ENCODE measurements at places on chromosomes 4 and X. TPM values are rescaled to one million over a fixed set of nuclear protein-coding genes. Genes with fewer than 3 reads are reported as not detected.

The AFP gene
- total RNA-seq: not detected

The NXF3 gene
- not detected for total RNA-seq

- DNase-seq: no peak
- H3K36me3 ChIP-seq: no peaks in the 10 kb centered on the region
- no peaks in the 10 kb centered on the region for H3K27me3 ChIP-seq
- H3K4me1 ChIP-seq: peaks cover 8% of the 10 kb centered on the region
Observed at GRCh38 chr4:24763631-24764297, 31.6 kb upstream of the SOD3 start.

DNA sequence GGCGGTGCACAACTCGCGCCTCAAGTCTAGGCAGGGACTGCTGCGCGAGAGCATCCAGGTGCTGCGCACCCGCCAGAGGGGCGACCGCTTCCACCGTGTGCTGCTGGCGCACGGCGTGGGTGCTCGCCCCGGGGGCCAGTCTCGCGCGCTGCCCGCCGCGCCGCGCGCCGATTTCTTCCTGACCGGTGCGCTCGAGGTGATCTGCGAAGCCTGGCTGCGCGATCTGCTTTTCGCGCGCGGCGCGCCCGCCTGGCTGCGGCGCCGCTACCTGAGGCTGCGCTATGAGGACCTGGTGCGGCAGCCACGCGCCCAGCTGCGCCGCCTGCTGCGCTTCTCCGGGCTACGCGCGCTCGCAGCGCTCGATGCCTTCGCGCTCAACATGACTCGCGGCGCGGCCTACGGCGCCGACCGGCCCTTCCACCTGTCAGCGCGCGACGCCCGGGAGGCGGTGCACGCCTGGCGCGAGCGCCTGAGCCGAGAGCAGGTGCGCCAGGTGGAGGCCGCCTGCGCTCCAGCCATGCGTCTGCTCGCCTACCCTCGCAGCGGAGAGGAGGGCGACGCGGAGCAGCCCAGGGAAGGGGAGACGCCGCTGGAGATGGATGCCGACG lies 1.3 kb downstream of the CHST7 start:
- peak overlapping the region; percentile 45 for H3K4me3 ChIP-seq
- peaks cover 16% of the 10 kb centered on the region for H3K4me1 ChIP-seq
- no peak overlapping the region for H3K27ac ChIP-seq
- H3K27me3 ChIP-seq: peaks cover 10% of the 10 kb centered on the region
- DNase-seq: peak; percentile 72

- no peak overlapping the region for H3K27ac ChIP-seq
- H3K4me3 ChIP-seq: no peak overlapping the region
- no peak for DNase-seq
- H3K36me3 ChIP-seq: no peaks in the 10 kb centered on the region
- peaks cover 3% of the 10 kb centered on the region for H3K4me1 ChIP-seq
Observed at GRCh38 chr4:158622251-158622650, 49.4 kb downstream of the C4orf46 start.

Data from stomach (tissue), 19 donors.